ENCODE measurements at places on chromosomes 6 and 20. TPM values are rescaled to one million over a fixed set of nuclear protein-coding genes. Genes with fewer than 3 reads are reported as not detected.
A peak's percentile ranks its signal among the peaks of the same experiment; 100 is the strongest.

DNA sequence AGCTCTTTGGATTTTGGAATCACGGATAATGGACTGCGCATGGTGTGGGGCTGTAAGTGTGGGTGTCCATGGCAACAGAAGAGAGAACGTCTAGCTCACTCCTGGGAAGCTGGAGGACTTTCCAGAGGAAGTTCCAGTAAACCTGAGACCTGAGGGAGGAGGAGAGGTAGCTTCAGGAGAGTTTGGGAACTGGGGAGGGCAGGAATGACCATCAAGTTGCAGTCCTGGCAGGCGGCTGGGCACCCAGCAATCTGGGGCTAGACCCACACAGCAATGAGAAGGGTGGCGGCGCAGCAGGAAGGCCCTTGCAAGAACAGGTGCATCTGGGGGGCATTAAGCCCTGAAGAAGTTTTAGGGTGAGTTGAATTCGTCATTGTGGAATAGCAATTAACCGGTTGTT, 95.9 kb downstream of the FOXC1 start:
- no peak for DNase-seq

The CCM2L gene
- total RNA-seq: 6.0 TPM

GRCh38 chr6:125310994-125311649, 9.4 kb upstream of the HDDC2 start:
- DNase-seq: no peak

The NT5E gene
- 29.7 TPM for total RNA-seq

DNA sequence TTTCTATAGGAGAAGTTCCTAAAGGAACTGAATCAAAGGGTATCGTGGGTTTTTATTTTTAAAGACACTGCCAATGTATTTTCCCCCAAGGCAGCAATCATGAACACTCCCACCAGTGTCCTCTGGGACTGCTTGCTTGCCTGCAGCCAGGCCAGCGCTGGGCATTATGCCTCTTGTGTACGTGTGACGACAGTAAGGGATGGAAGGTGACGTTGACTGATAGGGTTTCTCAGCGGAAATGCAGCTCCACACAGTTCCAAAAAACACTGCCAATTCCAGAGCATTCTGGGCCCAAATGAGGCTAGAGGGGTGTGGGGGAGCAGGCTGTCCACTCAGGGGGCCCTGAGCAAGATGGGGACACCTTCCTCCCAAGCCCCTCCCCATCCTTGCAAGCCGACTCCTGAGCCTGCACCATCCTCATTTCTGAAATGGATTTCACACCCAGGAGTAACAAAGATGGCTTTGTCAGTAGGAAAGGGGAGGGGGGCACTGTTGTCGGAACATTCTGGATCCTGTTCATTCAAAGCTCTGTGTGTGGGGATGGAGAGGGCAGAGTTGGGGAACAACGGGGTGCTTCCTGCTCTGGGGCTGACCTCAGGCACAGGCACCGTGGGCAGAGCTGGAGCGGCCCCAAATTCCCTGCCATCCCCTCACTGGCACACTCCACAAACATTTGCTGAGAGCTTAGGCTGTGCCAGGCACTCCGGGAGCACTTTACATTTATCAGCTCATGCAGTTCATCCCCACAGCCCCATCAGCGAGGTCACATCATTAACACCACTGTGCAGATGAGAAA, 20.0 kb downstream of the PREX1 start:
- no peak for DNase-seq

GRCh38 chr6:169087443-169088041, 166.1 kb downstream of the THBS2 start:
- peak; percentile 29 for DNase-seq

GRCh38 chr6:124524491-124525200, 437.6 kb upstream of the RNF217 start:
- DNase-seq: no peak

DNA sequence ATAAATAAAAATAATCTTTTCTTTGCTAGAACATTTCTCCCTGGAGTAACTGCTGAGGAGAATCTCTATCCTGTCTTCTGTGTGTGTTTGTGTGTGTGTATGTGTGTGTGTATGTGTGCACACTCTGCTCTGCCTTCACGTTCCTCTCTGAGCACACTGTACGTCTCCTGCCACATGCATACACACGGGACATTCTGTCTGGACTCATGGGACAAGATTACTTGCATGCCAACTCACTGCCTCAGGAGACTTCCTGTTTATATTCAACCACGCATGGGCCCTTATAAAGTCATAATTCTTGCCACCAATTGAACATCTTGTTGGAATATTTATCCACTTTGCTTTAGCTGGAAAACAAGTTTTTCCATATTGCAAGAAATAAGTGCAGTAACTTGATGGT, 930.6 kb downstream of the KIF16B start:
- no peak for DNase-seq

- DNase-seq: no peak
Observed at GRCh38 chr6:16154904-16155303, 26.0 kb downstream of the MYLIP start.

DNA sequence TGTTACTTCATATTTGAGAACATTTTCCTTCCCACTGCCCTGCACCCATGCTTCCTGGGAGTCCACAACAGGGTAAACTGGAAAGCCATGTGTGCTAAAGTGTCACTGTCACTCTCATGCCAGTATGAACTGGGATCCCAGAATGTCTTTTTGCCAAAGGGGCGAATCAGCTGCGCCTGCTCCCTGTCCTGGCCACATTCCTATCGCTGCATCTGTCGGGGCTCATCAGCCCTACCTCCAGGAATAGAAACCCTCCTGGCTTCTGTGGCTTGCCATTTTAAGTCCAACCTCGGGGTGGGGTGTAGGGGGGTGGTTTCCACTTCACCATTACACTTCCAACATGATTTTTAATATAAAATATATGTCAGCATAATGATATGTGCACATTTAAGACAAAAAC, 933 bp downstream of the KLHL31 start:
- DNase-seq: no peak

DNA sequence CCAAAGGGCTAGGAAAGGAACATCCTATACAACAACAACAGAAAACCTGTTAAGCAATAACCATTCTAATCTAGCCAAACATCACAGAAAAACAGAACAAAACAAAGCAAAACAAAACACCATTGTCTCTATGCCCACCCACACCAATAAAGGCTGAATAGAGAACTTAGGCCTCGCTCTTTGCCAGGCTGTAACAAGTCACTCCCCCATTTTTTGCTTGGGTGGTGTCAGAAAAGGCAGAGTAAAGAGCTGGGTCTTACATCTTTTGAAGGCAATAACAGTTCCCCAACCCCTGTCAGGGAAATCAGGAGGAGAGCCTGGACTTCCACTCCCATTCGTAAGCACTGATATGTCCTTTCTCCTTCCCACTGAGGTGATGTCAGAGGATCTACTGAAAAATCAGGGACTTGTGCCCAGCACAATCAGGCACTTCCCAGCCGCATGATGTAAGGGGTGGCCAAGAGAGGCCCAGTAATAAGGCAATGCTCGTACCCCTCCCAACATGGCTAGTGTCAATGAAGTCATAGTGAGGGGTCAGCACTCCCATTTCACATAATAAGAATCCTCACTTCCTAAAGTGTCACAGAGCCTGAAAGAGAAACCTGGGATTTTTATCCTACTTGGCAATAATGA, 31.0 kb downstream of the THEMIS start:
- no peak for DNase-seq

- no peak for DNase-seq
Observed at GRCh38 chr6:92708270-92708669, 711.1 kb downstream of the EPHA7 start.

DNA sequence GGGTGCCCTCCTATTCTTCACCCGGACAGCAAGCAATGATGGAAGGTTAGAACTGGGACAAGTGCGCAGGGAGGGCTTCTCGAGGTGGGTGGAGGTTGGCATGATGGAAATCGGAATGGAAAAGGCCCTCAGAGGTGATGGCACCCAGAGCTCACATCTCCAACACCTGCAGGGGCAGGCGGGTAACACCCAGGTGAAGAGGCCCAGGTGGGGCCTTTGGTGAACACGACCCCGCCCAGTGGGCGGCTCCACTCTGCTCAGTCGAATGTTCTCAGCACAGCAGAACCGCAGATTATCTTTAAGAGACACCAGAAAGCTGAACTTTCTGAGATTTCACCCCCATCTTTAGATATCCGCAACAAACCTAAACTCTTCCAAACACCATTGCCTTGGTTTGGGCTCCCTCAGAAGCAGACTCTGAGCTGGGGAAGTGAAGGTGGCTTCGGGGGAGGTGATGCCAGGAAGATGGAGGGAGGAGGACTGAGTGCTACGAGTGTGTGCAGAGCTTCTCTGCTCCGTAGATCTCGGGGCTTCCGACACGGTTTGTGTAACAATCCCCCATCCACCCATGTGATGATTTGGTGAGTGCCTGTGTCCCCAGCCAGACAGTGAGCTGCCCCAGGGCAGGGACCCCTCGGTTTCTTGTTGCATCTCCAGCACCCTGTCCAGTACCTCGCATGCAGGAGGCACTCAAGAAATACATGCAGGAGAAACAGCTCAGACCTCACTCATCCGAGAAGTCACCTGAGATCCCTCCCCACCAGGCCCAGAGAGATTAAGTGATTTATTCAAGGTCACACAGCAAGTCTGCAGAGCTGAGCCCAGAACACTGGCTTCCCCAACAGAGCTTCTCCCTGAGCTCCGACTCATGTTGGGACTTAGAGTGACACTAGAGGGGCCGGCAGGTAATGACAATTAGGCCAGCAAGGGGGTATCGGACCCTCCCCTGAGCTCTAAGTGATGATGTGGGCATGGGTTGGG, 45.4 kb downstream of the BPIFB1 start:
- no peak for DNase-seq

DNA sequence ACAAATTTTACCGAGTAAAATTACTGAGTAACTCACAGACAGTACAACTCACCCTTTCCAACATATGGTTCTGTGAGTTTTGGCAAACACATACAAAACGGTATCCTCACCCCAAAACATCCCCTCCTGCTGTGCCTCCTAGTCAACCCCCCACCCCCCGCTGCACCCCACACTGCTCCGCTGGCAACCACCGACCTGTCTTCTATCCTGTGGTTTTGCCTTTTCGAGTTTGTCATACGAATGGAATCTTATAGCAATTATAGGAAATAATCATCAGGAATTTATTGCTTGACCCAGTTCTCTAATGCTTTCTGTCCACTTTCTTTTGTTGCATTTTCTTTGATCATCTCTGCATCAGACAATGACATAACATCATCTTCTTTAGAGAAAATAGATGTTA, 312.3 kb downstream of the KIF16B start:
- no peak for DNase-seq

DNA sequence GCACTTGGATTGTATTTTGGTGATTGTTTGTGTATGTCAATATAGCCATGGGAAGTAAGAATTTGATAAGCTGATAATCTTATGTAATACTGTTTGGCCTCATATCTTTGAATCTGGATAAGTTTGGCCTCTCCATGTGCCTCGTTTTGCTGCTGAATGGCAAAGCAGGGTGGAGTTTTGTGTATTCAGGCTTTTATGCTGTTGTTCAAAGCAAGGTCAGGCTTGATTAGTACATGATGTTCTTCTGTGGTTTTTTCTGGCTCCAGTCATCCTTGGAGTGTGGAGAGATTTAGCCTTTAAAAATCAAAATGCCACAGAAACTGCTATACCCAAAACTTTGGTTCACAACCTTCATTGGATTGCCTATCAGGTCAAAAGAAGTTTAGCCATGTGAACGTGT, 728.9 kb upstream of the GJE1 start:
- DNase-seq: no peak

GRCh38 chr20:38345643-38346042, 639 bp upstream of the LBP start:
- no peak for DNase-seq

- DNase-seq: no peak
Observed at GRCh38 chr6:54010340-54011276, 100.6 kb upstream of the MLIP start.

GRCh38 chr6:167711211-167711610, 115.5 kb upstream of the AFDN start:
- DNase-seq: no peak

The SLC17A1 gene
- total RNA-seq: not detected

- DNase-seq: no peak
Observed at GRCh38 chr6:148074738-148075137, 267.9 kb upstream of the SASH1 start.

DNA sequence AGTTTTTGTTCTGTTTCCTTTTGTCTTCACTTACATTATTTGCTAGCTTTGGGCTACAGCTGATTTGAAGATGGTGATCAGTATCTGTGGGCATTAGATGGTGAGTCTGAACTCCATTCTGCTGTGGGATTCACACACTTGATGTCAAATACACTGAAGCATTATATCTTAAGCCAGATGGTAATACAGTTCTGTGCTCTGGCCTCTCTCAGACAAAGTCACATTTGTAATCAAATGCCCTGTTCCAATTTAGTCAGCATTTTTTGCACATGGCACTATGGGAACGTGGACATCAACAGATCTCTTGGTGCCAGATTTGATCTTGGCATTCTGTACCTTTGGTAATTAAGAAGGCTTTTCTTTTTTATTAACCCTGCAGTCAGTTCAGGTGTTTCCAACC, 56.0 kb downstream of the SASH1 start:
- no peak for DNase-seq

The ZSCAN31 gene
- 27.5 TPM for total RNA-seq

The FRK gene
- total RNA-seq: 0.39 TPM

GRCh38 chr6:53484476-53485280, 60.2 kb downstream of the GCLC start:
- DNase-seq: no peak

GRCh38 chr20:23889775-23890187, 10.2 kb upstream of the CST5 start:
- DNase-seq: peak; percentile 91

The RFX6 gene
- total RNA-seq: not detected

DNA sequence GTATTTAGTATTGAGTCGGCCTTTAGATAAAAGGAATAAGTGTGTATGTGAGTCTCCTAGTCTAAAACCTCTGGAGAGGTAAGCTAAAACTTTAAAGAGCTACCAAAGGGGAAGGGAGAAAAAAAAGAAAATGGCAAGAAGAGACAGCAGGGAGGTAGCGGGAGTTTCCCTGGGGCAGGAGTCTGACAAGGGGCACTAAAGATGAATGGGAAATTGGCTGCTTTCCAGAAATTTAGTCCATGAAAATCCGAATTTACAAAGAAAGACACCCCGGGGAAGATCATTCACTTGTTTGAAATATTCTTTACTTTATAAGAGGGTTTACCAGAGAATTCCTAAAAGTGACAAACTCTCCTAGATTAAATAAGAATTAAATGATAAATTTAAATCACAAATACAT, 19.3 kb downstream of the RMND1 start:
- DNase-seq: no peak

GRCh38 chr6:81606965-81607381, 145.5 kb downstream of the TENT5A start:
- DNase-seq: no peak

- peak; percentile 74 for DNase-seq
Observed at GRCh38 chr6:52929321-52930164, 20.0 kb upstream of the GSTA3 start.

GRCh38 chr6:154508573-154509375, 1.7 kb downstream of the CNKSR3 start:
- no peak for DNase-seq

The LTA gene
- not detected for total RNA-seq
